ENCODE measurements at places on chromosomes 4 and X. TPM values are rescaled to one million over a fixed set of nuclear protein-coding genes. Genes with fewer than 3 reads are reported as not detected.

The GPR82 gene
- total RNA-seq, result 0.10 TPM

The DMRTC1B gene
- 1.5 TPM for total RNA-seq

The SLC16A2 gene
- 35.3 TPM for total RNA-seq

The SLC30A9 gene
- 98.7 TPM for total RNA-seq

The CXXC4 gene
- total RNA-seq, result 29.1 TPM

- DNase-seq, result no peak
Measured at GRCh38 chrX:45191820-45192409, 8.8 kb downstream of the DIPK2B start.

- DNase-seq, result no peak
Measured at GRCh38 chr4:6341696-6342095, 72.0 kb downstream of the WFS1 start.

DNA sequence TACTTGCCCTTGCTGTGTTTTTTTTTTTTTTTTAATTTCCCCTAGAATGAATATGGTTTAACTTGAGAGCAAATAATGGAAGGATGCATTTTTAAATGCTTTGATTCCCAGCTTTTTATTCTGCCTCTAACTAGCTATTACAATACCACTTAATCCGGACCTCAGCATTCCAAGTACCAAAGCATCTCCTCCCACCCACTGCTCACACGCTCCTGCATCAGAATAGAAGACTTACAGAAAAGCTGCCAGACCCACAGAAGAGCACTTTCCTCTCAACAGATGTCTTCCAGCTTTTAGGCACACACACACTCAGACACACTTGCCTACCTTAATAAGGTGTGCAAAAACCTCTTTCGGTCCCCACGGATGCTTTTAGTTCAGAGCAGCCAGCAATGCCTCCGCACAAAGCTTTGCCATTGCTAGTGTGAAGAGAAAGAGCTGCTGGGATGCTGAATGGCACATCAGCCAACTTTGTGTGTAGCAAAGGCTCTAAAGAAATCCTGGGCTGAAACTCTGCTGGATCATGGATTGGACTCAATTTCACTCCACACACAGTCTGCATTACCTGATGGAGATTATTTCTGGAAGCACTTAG is 1056.2 kb downstream of the DMD start:
- peak; percentile 40 for DNase-seq

GRCh38 chr4:89203902-89204301 is 92.6 kb downstream of the TIGD2 start:
- DNase-seq, result no peak

DNA sequence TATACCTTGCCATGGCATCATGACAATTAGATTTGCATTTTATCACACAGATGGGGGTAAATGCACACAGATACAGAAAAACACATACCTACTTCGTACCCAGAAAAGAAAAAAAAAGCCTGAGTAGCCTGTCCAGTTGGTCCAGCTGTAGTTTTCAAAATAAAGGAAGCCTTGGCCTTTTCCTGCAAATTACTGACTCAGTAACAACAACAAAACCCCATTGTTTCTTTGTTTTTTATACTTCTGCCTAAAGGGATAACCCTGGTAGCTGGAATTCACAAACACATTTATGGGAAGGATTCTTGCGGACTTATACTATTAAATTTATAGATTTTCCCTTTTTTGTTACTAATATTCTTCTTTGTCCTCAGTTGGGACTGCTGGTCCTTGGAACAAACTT is 156.4 kb upstream of the PCDH10 start:
- no peak for DNase-seq

GRCh38 chr4:25223802-25224375 is 9.9 kb upstream of the PI4K2B start:
- DNase-seq, result peak; percentile 42

DNA sequence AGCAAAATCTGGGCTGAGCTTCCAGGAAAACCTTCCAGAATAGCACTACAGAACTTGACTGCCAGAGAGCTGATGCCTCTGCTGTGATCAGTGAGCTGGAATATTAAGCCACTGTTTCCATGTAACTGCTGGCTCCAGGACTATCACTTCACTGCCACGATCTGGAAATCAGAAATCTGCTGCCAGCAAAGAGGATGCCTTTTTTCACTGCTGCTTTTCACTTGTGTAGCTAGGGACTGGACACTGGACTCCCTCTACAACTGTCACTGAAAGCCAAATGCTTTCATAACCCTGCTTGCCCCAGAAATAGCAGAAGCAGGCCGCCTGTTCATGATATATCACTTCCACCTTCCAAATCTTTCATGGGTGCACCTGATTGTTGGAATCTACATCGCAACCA is 9.4 kb upstream of the AP1S2 start:
- DNase-seq, result peak; percentile 62

- no peak for DNase-seq
Measured at GRCh38 chr4:95017305-95018064, 259.7 kb downstream of the BMPR1B start.

- DNase-seq, result no peak
Measured at GRCh38 chr4:81062001-81062400, 31.5 kb downstream of the BMP3 start.

DNA sequence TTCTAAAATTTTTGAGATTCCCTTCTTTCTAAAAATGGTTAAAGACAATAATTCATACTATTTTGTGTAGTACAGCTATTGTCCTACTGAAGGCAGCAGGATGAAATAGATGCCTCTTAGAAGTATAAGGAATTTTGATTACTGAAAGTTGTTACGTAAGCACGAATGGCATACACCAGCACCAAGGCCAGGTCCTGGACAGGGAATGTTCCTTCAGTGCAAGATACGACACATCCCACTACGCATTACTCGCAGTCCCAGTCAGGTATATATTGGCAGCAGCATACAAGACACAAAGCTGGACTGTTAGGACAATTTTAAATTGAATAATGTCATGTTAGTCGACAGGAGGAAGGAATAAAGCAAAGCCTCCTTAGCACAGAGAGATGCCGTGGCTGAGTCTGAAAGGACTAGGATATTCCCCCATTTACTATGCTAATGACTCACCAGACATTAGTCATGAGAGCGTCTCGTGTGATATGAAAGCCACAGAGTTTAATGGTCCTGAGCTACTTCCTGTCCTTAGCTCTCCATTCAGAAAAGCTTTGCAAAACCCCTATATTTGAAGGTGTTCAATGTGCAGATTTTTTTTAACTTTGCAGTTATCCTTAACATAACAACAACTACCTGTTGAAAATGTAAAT is 504.3 kb downstream of the FAM133A start:
- no peak for DNase-seq

- no peak for DNase-seq
Measured at GRCh38 chr4:2954358-2955185, 8.6 kb downstream of the NOP14 start.

DNA sequence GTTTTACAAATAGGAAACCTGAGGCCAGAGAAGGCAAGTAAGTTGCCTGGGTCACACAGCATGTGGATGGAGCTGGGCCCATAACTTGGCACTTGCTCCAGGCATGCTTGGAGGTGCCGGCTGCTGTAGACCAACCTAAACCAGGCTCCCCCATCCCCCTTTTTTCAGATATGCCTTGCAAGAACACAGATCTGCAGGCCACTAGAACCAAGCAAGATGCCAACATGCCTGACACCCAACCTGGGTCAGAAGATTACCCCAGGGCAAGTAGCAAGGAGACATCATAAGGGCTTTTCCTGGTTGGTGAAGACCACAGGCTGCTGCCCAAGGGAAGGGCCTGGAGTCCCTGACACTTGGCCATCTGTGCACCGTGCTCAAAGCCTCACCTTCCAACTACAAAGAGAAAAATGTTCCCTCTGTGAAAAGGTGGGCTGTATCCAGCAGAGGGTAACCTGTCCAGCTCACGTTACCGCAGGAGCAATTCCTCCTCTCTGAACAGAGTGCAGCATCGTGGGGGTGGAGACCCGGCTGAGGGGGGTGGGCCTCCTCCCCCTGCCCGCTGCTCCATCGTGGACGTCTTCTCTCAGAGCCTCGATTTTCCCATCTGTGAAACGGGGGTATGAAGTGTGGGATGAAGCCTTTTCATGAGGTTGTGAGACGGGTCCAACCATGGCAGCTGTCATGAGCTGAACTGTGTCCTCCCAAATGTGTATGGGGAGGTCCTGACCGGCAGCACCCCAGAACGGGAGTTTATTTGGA is 23.0 kb downstream of the HMX1 start:
- DNase-seq, result no peak

DNA sequence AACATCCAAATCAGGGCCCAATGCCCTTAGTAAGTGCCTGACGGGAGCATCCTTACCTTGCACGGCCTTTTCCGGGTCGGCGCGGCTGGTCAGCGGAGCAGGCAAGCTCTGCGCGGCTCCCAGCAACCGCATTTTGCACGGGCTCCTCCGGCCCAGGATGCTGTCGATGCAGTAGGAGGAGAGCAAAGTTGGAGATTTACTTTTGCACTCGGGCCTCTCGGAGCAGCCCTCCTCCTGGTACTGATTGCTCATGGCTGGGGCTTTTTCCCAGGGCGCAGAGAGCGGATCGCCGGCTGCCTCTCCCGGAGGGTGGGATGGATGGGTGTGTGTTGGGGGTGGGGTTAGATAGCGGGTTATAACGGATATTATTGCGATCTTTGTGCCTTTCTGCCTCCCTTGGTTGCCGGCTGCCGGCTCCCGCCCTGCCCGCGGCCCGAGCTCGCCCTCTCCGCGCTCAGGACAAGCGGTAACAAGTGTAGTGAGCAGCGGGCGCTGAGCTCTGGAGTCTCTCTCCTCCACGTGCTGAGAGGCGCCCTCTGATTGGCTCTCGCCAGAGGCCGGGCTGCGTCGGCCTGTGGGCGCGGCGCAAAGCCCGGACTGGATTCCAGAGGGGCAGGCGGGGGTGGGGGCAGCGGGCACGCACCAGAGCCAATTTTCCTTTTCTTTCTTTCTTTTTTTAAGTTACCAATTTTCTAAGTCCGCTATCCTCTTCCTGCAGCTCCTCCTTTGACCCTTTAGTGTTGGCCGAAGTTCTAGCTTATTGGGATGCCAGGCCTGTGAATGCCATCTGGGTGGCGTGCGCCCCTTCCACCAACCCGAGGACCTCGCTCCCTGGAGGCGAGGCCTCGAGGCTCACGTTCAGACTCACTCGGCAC is at the start of gene ARX:
ARX (minus strand) TSS at position 480 of the 875 bp plus-strand sequence; CDS start at position 252, 228 bp downstream.
- peak; percentile 91 for DNase-seq

DNA sequence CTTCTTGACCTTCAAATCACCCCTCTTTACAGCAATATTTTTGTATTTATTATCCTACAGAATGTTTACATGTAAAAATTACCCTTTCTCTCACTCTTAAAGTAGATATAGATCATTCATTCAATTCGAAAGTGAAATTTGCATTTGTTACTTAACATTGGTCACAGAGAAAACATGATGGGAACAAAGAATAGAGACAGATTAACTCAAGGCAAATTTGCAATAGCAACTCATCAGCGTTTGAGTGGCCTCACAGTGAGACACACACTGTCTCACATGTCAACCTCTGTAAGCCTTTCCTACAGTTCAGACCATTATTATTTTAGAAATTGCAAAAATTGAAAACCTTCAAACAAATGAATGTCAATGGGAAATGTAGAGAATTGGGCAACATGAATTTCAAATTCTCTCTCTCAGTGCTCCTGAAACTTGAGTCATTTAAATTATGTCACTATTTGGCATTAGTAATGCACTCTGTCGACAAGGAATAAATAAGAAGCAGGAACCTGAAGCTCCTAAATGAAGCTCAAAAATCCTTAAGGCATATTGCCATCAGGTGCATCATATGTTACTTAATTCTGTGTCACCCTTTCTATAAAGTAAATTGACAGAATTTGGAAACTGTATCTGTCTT is 148.3 kb upstream of the ANXA10 start:
- DNase-seq, result no peak

GRCh38 chr4:145339075-145339725 is 142.5 kb upstream of the SMAD1 start:
- DNase-seq, result no peak

DNA sequence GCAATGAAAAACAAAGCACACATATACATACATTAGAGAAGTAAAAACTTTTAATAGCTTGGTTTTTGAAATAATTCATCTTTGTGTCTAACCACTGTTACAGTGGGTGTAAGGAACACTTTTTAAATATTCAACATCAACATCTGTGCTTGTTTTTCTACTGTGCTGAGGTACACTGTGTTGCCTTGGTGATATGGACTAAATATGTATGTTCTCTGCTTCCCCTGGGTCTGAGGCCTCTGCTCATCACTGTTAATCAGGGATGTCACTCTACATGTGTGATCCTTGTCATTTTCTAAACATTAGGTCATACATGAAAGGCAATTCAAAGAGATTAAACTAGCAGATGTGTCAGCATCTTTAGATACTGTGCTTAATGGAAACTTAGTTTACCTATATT is 10.9 kb downstream of the MCTS1 start:
- no peak for DNase-seq

GRCh38 chr4:72484981-72485380 is 84.0 kb downstream of the ADAMTS3 start:
- no peak for DNase-seq

Measured in spinal cord (tissue), 10 donors.